Karpas-422 (cell line): ENCODE measurements at places on chromosomes 12 and 14. TPM values are rescaled to one million over a fixed set of nuclear protein-coding genes. Genes with fewer than 3 reads are reported as not detected.
A peak's percentile ranks its signal among the peaks of the same experiment; 100 is the strongest.

DNA sequence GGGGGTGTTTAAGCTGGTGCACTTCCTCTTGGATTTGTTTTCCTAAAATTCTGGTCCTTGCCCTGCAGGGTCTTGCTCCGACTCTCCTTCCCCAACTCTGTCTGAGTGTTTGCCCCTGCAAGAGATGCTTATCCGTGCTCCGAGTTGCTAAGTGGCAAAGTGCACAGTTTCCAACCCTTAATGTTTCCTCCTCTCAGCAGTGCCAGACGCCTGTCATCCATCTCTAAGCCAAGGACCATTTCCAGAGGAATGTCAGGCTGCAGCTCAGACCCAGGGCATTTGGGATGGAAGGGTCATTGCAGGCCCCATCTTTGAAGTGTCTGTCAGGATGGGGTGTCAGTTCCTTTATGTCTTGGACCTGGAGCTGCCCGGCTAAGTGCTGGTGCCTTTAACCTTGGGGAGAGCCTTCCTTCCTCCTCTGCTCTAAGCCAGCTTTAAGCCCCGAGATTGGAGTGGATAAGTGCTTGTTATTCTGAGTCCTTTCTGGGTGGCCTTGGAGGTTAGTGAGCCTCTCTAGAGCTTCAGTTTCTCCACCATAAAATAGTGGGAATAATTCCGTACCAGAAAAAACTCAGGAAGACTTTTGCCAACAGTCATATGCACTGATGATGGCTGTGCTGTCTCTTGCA is 15.0 kb downstream of the WNT5B start:
- no peak for DNase-seq

DNA sequence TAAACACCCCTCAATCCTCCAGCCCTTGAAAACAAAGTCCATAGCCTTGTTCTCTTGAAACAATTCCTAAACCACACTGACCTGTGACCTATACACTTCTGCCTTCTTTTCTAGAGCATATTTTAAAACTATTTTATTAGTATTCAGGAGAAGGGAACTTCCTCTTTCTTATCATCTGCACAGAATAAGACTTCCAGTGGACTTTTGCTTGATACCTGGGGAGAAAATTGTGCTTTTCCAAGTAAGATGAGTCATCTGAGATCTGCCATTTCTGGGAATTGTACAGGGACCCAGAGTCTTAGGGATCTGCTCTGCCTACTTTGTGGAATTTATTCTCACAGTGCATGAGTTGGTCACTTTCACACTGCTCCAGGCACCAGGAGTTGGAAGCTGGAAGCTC is 10.5 kb upstream of the WNT5B start:
- DNase-seq = no peak

- DNase-seq = peak; percentile 91
Measured at GRCh38 chr12:104381731-104382480, 74.8 kb upstream of the CHST11 start.

DNA sequence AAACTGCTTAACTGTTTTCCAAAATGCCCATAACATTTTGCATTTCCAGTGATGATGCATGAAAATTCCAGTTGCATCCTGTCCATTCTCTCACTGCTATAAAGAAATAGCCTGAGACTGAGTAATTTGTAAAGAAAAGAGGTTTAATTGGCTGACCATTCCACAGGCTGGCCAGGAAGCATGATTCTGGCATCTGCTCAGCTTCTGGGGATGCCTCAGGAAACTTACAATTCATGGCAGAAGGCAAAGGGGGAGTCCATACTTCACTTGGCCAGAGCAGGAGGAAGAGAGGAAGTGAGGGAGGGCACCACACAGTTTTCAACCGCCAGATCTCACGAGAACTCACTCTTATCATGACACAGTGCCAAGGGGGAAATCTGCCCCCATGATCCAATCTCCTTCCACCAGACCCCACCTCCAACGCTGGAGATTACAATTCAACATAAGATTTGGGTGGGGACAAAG is 18.2 kb upstream of the CLEC2D start:
- DNase-seq = no peak

DNA sequence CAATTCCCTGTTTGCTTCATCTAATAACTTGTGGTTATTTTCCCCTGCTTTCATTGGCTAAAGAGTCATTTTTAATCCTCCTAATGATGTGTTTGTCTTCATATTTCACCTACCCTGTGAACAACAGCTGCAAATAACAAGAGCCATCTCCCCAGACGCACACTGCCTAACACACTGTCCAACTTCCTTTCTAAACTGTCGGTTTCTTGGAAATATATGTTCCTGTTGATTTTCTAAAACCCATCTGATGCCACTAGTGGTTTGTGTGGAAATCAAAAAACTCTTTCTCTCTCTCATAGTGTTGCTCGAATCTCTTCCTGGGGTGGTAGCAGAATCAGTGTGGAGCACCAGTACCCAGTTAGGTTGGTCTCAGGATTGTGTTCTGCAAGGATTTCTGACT is 226.9 kb downstream of the EPS8 start:
- DNase-seq = no peak

Gene PPP1R1A
- total RNA-seq = not detected in 2 replicates

Gene NRL
- total RNA-seq = 1.5 and 2.5 TPM in 2 replicates

GRCh38 chr12:65189028-65189718 is 19.8 kb downstream of the LEMD3 start:
- no peak for DNase-seq

DNA sequence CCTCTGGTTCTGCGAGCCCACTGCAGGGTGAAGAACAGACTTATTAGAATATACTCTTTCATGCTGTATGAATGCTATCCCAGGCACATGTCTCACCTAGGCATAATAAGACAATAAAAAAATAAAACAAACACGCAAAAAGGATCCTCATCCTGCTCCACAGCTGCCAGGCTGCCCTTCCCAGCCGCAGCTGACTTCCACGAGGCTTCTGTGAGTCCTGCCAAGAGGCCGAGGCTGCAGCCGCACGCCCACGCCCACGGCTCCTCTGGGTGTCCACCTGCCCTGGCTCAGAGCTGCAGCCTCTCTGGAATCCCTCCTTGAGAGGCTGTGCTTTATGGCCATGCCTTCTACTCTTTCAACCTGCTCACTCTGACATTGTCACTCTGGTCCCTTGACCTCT is 6.9 kb downstream of the SMIM41 start:
- DNase-seq = no peak

GRCh38 chr12:85018098-85018497 is 18.0 kb downstream of the TSPAN19 start:
- no peak for DNase-seq

Gene INSM2
- 0.22 and 0.32 TPM in 2 replicates for total RNA-seq

GRCh38 chr12:82886671-82887340 is 200.1 kb downstream of the TMTC2 start:
- DNase-seq = no peak
